ENCODE measurements at places on chromosomes 2 and 18.
A peak's percentile ranks its signal among the peaks of the same experiment; 100 is the strongest.

GRCh38 chr2:130776550-130776949, 21.2 kb downstream of the AMER3 start:
- no peak for DNase-seq

- DNase-seq, result no peak
Observed at GRCh38 chr2:215831296-215831913, 181.9 kb downstream of the MREG start.

DNA sequence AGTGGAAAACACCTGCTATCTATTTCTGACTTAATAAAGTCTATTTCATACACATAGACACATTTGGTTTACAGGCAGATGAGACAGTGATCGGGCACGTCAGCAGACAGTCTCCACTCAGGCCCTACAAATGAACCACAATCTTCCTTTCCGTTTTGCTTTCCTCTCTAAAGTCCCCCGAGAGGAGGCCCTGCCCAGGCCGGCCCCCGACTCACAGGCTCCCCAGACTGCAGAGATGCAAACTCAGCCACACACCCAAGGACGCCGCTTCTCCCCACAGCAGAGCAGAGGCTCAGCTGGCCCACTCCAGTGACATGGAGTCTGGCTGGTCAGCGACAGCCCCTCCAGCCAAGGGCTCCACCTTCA, 9.3 kb upstream of the MTERF4 start:
- no peak for DNase-seq

- DNase-seq, result no peak
Observed at GRCh38 chr2:226339616-226340015, 460.0 kb downstream of the IRS1 start.

- DNase-seq, result no peak
Observed at GRCh38 chr2:137659616-137660015, 304.7 kb upstream of the HNMT start.

DNA sequence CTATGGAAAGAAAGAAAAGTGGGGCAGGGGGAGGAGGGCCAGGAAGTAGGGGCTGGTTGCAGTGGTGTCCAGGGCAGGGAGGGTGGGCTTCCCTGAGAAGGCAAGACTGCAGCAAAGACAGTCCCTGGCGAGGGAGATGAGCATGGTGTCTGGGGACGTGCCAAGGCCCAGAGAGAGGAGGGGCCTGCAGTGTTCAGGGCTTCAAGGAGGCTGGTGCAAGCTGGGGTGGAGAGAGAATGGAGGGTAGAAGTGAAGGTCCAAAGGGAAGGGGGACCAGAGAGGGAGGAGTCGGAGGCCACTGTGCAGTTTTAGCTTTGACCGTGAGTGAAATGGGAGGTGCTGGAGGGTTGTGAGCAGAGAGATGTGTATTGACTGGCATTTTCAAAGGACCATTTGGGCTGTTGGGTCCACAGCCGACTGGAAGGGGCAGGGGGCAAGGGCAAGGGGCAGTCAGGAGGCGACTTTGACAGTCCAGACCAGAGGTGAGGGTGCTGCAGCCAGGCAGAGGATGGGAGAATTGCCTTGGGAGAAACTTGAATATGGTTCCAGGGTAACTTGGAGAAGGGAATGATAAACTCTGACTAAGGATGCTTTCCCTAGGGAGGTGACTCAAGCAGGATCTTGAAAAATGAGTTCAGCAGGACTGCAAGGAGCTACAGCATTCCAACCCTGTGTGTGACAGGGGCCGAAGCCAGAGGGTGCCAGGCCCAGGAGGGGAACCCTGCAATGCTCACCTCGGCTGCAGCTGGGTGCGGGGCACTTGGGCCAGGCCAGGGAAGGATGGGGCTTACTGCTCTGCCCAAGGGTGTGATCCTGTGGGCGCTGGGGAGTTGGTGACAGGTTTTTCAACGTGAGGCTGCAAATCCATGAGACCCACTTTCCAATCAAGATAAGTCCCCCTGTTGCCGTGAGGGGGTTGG, 177.1 kb upstream of the HAAO start:
- DNase-seq, result no peak

DNA sequence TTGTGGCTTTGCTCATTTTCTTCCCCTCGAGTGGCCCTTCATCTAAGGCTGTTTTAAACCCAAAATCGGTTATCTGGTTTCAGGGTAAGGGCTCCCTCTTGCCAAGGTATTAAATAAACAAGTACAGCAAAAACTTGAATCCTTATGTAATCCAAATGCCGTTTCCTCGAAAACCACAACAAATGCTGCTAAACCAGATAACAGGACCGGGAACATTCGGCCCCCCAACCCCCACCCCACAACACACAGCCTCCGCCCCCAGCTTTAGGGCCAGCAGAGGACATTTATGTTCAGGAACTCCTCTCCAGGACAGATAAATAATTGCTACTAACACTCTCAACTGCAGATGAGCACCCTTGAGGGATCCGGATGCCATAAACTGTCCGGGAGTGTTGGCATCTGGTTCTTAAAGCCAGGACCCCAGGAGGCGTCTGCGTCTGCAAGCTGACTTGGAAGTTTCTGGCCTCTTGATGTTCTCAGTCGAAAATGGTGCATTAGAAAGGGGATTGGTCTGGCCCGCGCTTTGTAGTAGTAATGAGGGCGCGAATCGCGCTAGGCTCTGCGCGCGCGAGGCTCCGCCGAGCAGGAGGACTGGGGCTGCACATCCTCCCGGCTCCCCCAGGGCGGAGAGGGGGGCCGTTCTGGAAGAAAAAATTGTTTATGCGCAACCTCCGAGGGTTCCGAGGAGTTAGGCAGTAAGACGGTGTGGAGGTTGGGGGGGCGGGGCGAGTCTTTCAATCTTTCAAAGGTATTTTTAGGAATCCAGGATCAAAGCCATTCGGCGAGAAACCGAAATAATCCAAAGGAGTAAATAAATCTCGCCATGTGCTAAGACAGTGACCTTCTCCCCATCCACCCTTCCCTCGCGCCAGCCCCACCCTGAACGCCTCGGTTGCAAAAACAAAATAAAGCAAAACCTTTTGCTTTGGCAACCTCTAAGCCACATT, 3.9 kb upstream of the ID2 start:
- peak; percentile 29 for DNase-seq

- no peak for DNase-seq
Observed at GRCh38 chr2:177548636-177549035, 156.1 kb downstream of the AGPS start.

GRCh38 chr2:148533004-148533403, 111.5 kb upstream of the EPC2 start:
- DNase-seq, result no peak

DNA sequence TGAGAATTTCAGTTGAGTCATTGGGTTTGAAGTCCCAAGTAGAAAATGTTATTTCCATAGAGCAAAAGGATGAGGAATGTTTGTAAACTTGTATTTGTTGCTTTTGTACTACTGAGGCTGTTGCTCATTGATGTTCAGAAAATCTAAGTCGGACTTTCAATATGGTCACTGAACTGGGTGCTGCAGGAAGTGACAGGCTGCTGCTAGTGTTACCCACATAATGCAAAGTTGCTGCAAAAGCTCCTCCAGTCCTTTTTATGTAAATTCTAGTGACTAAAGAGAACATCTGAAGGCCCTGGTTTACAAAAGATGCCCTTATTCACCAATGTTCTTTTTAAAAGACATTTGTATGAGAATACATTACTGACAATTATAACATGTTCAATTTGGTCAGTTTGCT, 131.1 kb upstream of the FAM98A start:
- no peak for DNase-seq
